ENCODE measurements at places on chromosomes 6 and 20. TPM values are rescaled to one million over a fixed set of nuclear protein-coding genes. Genes with fewer than 3 reads are reported as not detected.
A peak's percentile ranks its signal among the peaks of the same experiment; 100 is the strongest.

DNA sequence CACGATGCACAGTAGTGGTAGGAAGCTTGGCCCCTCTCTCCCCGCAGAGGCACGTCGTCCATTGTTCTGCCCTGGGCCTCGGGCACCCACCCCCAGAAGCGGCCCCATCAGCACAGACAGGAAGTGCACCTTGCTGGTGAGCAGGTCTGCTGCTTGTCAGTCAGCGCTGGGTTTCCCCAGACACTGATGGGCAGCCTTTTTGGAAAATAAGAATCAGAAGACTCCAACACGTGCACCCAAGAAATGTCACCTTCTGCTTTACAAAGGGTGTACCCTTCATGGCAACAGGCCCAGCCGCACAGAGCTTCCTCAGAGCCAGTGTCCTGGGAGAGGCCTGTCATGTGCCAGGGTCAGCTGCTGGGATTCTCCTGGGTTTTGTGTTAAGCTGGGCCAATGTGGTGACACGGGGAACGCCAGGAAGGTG lies 34.7 kb upstream of the IRF4 start:
- DNase-seq: no peak

DNA sequence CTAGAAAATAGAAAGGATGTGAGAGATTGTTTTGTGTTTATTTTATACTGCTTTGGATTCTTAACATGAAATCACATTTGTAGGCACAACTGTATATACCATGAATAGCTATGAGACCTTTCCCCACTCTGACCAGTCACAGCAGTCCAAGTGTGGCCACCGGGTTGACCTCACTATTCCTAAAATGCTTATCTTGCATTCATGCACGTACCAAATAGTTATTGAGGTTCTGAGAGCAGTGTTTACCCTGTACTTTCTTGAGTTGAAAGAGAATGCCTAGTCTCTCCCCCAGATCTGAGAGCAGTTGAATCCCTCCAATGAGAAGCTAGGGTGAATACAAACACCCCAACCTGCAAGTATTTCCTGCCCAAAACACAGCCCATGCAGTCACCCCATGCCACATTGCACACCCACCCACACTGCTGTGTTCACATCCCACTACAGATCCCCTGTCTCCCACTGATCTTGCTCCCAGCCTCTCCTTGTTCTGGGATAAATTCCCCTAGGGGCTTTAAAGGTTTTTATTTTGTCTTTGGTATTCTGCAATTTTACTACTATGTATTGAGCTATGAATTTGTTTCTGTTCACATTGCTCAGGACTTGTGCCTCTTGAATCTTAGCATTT lies 51.6 kb downstream of the GOPC start:
- no peak for DNase-seq

DNA sequence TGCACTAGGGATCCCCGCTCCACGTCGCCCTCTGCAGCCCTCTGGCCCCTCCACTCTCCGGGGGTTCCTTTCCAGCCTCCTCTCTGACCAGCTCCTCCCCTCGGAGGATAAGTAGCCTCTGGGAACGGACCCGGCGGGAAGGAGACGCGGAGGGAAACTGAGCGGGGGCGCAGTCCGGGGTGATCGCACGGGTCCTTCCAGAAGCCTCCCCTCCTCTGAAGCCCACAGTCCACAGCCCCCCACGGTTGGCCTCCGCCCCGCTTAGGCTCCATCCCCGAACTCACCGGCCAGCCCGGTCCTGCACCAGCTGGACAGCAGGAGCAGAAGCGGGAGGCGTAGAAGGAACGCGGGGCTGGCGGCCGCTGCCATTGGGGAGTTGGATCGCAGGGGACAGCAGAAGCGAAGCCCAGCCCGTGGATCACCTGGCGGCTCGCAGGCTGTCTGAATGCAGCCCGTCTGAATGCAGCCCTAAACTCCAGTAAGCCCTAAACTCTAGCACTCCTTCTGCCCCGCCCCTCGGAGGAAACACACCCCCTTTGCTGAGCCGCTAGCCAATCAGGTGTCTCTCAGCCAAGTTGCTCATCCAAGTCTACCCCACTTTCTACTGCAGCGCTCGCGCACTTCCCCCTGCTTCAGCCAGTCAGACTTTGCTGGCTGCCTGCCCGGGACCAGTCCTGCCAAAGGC lies at the start of gene RAET1G:
RAET1G (minus strand) TSS at position 480 of the 685 bp plus-strand sequence; CDS start at position 369, 111 bp downstream.
- DNase-seq: peak; percentile 66

DNA sequence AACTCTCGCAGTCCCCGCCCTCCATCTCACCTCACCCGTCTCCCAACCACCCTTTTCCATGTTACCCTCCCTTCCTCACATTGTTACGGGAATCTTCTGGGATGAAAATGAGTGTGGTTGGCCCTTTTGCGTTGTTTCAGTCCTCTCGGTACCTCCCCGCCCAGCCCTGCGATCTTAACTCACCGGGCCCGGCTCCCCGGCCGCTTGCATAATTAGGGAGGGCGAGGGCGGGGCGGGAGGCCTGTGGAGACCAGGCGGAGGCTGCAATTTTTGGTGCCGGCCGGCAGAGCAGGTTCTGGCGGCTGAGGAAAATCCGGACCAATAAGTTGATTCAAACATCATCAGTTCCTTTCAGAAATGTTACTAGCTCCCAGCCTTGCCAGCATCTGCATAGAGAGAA lies 25.2 kb downstream of the TFAP2B start:
- DNase-seq: no peak

DNA sequence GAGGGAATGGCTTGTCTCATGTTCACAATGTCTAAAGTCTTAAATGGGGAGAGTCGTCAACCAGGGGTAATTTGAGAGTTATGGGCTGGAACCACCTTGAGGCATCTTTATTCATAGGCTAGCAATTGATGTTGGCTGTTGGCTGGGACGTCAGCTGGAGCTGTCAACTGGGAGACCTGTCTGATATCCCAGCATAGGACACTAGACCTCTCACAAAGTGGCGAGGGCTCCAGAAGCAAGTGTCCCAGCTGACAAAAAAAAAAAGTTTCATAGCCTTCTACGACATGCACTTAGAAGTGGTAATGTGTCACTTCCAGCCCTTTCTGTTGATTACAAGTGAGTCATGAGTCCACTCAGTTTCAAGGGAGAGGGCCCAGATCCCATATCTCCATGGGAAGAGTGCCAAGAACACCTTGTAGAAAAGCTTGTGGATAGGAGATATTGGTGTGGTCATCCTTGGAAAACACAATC lies 278.0 kb downstream of the ESR1 start:
- DNase-seq: no peak

- no peak for DNase-seq
Measured at GRCh38 chr6:39495640-39496039, 173.1 kb upstream of the KCNK16 start.

RIPOR2 gene
- total RNA-seq: 21.9 TPM

TAGAP gene
- 2.7 TPM for total RNA-seq

Measured in tibial nerve (tissue), 4 donors.